ENCODE measurements at places on chromosomes 16 and 17.

DNA sequence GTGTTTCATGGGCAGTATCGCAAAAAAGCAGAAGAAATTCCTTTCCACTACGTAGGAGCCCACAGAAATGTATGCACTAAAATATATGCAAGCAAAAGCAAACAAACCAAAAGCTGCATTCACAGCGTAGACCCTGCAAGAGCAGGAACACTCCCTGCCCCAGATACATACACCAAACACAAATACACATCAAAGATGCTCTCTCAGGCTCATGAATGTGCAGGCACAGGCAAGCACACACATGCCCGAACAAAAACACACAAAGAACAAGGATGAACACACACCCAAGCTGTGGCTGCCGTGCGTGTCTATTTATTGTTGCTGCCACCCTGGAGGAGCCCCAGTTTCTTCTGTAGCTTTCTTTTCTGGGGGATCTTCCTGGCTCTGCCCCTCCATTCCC is 1.7 kb downstream of the NUPR1 start:
- no peak for DNase-seq

DNA sequence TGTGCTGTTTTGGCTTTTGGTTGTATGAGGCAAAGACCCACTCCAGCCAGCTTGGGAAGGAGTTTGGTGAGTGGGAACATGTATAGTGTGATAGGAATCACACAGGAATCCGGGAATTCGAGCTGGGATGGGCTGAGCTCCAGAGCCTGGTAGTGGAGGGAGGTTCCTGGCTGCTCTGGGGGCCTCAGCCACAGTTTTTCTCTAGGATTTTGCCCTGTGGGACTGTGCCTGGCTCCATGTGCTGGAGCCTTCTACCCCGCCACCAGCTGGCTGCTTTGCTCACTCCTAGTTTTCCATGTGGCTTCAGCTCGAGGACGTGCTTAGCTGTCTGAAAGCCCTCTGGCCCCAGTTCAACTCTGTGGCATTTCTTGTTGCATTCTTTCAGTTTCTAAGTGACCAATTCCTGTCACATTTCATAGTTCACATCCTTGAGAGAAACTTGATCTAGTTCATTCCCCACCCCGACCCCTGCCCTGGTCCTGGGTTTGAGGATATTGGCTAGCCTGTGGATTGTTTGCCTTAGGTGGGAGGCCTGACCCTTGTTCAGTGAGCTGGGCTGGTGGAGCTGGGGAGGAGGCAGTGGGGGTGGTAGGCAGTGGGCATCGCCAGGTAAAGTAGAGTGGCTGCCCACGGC is 5.0 kb downstream of the SEC14L1 start:
- no peak for DNase-seq

- no peak for DNase-seq
These were observed 47.5 kb downstream of the FOXL1 start for GRCh38 chr16:86625821-86626220.

DNA sequence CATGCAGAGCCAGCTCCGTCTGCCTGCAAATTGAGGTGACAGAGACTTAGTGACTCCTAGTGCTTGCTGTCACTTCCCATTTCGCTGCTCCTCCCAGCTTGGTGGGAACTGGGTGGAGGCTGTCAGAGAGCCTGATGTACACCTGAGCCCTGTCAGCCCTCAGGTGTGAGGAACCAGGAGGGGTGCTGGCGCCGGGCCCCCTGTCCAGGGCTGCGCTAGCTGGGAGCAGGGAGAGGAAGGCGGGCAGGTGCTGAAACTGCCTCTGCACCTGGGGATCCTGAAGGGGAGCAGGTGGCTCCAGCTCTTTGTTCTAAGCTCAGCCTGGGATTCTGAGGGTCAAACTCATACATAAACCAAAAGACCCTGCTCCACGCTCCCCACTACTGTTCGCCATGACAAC is 10.8 kb upstream of the WSCD1 start:
- no peak for DNase-seq

GRCh38 chr16:56047307-56048234 is 143.7 kb upstream of the GNAO1 start:
- DNase-seq = no peak

DNA sequence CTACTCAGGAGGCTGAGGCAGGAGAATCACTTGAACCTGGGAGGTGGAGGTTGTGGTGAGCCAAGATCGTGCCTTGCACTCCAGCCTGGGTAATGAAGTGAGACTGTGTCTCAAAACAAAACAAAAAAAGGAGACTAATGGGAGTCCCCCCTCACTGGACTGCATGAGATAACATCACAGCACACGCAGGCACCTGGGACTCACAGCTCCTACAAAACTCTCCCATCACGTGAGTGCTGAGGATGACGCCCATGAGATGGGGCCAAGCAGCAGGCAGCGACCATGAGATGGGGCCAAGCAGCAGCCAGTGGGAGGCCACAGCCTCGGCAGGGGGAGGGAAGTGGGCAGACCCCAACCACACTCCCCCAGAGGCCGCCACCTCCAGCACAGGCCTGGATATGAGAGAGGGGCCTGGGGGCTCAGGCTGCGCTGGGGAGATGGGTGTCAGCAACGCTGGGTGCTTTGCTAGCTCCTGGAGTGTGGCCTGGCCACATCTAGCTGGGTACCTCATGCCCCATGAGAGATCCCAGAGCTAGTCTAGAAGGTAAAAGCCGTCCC is 15.4 kb downstream of the DNAAF8 start:
- no peak for DNase-seq

DNA sequence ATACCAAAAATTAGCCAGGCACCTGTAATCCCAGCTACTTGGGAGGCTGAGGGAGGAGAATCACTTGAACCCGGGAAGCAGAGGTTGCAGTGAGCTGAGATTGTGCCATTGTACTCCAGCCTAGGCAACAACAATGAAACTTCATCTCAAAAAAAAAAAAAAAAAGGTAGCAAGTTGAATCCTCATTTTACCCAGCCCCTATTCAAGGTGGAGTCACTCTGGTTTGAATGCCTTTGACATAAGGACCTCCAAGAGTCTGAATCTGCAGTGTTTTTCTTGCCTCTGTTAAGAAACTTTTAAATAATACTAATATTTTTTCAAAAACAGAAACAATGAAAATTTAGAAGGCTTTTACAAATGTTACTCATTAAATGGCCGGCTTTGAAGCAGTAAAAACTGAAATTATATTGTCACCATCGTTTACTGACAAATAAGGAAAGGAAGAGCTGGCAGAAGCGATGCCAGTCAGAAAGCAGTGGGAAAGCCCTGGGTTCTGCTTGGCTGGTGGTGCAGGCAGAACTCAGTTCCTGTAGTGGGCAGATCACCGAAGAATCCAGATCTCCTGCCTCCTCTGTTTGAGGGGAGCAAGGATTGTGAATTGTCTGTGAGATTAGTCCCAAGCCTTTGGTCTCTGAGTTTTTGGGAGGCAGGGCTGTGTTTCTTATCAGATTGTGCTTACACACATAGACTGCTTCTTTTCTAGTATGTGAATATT is 99.7 kb upstream of the HAS3 start:
- DNase-seq = no peak

DNA sequence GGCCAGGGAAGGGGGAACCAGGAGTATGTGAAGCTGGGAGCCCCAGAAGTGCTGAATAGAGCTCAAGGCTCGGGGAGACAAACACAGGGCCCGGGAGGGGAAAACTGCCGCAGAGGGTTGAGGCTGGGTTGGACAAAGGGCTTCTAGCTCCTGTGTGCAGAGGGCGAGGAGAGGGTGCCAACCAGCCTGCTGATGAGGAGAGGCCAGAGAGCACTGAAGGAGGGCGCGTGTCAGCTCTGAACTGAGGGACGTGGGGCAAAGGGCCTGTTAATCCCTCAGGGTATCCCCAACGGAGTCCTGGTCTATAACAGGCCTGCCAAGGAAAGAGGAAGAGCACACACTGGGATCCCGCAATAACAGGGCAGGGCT is 151.3 kb downstream of the C16orf78 start:
- no peak for DNase-seq
